ENCODE measurements at places on chromosomes 12 and 14. TPM values are rescaled to one million over a fixed set of nuclear protein-coding genes. Genes with fewer than 3 reads are reported as not detected.

The ACOT6 gene
- total RNA-seq: not detected

The SERPINA10 gene
- total RNA-seq: not detected

The FOXN4 gene
- not detected for total RNA-seq

The TMEM229B gene
- 26.9 TPM for total RNA-seq

The RFX4 gene
- total RNA-seq: 25.4 TPM

The DACT1 gene
- 24.0 TPM for total RNA-seq

The SOX5 gene
- total RNA-seq: 48.8 TPM

The GMFB gene
- total RNA-seq: 72.8 TPM

The ATF1 gene
- total RNA-seq: 49.3 TPM

The IAPP gene
- total RNA-seq: not detected

The SLC25A47 gene
- not detected for total RNA-seq

The ART4 gene
- 0.17 TPM for total RNA-seq

The OR11G2 gene
- not detected for total RNA-seq

The GLI1 gene
- total RNA-seq: 2.6 TPM

The AMN gene
- total RNA-seq: 0.20 TPM

The EPYC gene
- not detected for total RNA-seq

The PDZRN4 gene
- 9.2 TPM for total RNA-seq

The DBX2 gene
- 13.0 TPM for total RNA-seq

The TC2N gene
- total RNA-seq: 17.1 TPM

The SLC5A8 gene
- total RNA-seq: 1.1 TPM

The RASAL1 gene
- total RNA-seq: 2.6 TPM

The CIT gene
- 51.0 TPM for total RNA-seq

The GALNT9 gene
- total RNA-seq: 18.3 TPM

The DGKA gene
- 19.5 TPM for total RNA-seq

The VDR gene
- total RNA-seq: 0.17 TPM

The TAS2R13 gene
- total RNA-seq: 10.9 TPM

The SRRM4 gene
- total RNA-seq: 6.6 TPM

The ADAMTS20 gene
- total RNA-seq: 0.44 TPM

The PRH1 gene
- 44.5 TPM for total RNA-seq

The GDF3 gene
- total RNA-seq: not detected

The RNASE13 gene
- total RNA-seq: not detected

The TGM1 gene
- total RNA-seq: 0.99 TPM

The NYNRIN gene
- 14.8 TPM for total RNA-seq

The ACYP1 gene
- 23.0 TPM for total RNA-seq

The CCDC198 gene
- 2.1 TPM for total RNA-seq

The MLH3 gene
- total RNA-seq: 65.8 TPM

The TMCC3 gene
- total RNA-seq: 24.0 TPM

The ST8SIA1 gene
- 16.4 TPM for total RNA-seq

The RD3L gene
- total RNA-seq: not detected

The FOXG1 gene
- total RNA-seq: 1.5 TPM

The CFAP251 gene
- total RNA-seq: 4.4 TPM

The MOAP1 gene
- 149 TPM for total RNA-seq

The C1QL4 gene
- 4.8 TPM for total RNA-seq

The RITA1 gene
- total RNA-seq: 25.9 TPM

The TMEM253 gene
- total RNA-seq: 0.72 TPM

The NPFF gene
- total RNA-seq: 2.2 TPM

The KRT75 gene
- total RNA-seq: not detected

The PTPRO gene
- 29.9 TPM for total RNA-seq

The KCNK10 gene
- total RNA-seq: 11.5 TPM

The HOXC9 gene
- total RNA-seq: 8.5 TPM
